Fibroblast of upper back skin (primary cell): ENCODE measurements at places on chromosomes 4 and X.
A peak's percentile ranks its signal among the peaks of the same experiment; 100 is the strongest.

GRCh38 chr4:36187723-36188333 is 56.5 kb downstream of the ARAP2 start:
- DNase-seq: peak; percentile 37

GRCh38 chr4:42148425-42148824 is 4.0 kb downstream of the BEND4 start:
- no peak for DNase-seq

- peak; percentile 9 for DNase-seq
These were observed 16.9 kb downstream of the PLP1 start for GRCh38 chrX:103793545-103793940.

DNA sequence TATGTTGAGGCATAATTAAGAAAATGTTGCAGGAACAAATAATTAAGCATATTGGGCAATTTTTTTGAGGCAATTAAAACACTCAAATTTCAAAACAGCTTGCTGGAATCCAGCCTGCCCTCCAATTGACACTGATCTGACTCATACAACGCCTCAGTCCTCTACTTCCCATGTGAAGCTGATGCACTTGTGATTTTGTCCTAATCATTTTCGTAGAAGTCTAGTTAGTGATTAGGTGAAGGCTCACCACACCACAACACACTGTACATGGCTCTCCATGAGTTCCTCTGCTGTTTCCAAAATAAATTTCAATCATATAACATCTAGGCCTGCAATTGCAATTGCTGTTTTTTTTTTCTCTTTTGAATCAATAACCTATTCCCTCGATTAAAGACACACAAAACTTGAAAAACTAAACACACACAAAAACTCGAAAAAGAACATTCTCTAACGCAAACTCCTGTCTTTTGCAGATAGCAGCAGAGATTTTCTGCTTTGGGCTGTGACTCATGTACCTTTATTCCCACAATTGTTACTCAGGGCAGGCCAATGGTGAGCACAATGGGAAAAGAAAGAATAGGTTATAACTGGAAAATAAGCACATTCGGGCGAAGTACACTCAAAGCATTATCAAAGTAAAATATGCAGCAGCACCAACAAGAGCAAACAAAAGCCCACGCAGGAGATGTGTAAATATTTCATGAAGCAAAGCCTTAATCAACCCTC is 1.7 kb downstream of the GPRIN3 start:
- DNase-seq: no peak

GRCh38 chr4:2321279-2322196 is 59.6 kb upstream of the MXD4 start:
- DNase-seq: no peak

DNA sequence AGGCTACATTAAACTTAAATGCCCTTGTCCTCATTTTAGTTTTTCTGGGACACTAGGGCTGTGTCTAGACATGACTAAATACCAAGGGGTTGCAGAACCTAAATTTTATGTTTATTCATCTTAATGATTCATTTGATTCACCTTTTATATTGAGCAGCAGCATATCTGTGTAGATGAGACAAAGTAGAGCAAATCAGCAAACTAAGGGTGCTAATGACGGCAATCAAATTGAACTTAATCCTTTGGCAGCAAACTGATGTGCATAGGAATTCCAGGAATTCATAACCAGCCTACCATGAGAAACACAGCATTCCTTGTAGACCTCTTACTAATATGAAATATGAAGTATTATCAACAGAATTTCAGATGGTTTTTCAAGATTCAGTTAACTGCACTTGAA is 25.1 kb downstream of the EPHA5 start:
- peak; percentile 66 for DNase-seq

DNA sequence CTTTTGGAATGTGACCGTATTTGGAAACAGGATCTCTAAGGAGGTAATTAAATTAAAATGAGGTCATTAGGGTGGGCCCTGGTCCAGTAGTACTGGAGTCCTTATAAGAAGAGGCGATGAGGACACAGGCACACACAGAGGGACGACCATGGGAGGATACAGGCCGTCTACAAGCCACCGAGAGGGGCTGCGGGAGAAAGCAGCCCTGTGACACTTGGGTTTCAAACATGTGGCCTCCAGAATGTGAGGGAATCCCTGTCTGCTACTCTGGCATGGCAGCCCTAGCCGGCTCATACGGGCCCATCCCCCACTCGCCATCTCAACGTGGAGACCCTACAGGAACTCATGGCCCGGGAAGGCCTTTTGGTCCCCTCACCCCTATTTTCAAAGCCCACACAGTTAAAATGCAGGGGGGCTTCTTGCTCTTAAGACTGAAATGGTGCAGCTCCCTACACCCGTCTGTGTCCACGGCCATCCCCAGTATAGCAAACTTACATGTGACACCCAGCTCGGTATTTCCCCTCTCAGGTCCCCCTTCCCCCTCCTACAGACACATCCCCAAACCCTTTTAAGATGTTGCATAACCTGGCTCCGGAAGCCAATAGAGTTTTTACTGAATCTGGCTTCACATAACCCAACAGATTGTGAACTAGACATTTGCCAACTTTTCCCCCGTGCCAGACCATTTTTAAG is 124.1 kb upstream of the TBL1X start:
- peak; percentile 81 for DNase-seq

- DNase-seq: peak; percentile 75
These were observed 433.4 kb downstream of the PDGFC start for GRCh38 chr4:156538210-156538609.

DNA sequence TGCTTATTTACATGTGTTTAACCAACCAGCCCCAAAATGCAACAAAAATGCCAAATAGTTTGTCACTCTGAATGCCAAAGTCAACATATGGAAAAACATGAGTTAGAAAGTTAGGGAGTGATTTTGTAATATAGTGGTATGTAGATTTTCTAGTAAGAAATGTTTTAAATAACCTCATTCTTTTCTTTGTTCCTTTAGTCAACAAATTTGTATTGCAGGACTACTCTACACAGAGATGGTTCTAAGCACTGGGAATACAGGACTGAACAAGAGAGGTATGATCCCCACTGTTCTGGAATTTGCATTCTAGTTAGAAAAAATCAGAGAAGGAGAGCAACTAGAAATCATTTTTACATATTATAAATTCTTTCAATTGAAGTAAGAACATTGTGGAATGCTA is 218.8 kb upstream of the ANXA10 start:
- peak; percentile 52 for DNase-seq

DNA sequence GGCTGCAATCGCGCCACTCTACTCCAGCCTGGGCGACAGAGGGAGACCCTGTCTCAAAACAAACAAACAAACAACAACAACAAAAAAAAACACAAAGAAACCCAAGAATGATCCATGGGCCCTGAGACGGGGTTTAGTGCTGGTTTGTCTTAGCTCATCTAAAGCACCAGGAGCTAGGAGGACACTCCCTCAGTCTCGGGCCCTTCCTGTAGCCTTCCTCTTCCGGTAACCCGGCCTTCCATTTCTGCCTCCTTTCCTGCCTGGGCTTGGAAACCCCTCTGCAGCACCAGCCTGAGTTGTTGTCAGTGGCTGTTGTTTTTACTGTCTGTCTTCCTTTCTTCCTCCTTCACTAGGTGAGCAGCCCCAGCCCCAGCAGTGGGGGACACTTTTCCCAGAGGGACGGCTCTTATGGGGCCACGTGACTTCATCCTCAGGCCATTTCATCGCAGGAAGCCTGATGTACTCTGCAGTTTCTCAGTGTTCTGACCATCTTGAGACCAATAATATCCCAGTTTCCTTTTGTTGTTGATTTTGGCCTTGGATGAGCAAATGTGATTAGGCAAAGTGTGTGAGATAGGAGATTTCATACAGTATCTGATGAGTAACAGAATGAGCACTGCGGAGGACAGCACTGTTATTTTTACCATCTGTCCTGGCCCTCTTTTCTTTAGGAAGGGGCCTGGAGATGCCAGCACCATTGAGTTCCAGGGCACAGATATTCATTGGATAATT is 90.1 kb downstream of the ANAPC4 start:
- no peak for DNase-seq

GRCh38 chr4:170853422-170854021 is 763.8 kb upstream of the AADAT start:
- peak; percentile 46 for DNase-seq

DNA sequence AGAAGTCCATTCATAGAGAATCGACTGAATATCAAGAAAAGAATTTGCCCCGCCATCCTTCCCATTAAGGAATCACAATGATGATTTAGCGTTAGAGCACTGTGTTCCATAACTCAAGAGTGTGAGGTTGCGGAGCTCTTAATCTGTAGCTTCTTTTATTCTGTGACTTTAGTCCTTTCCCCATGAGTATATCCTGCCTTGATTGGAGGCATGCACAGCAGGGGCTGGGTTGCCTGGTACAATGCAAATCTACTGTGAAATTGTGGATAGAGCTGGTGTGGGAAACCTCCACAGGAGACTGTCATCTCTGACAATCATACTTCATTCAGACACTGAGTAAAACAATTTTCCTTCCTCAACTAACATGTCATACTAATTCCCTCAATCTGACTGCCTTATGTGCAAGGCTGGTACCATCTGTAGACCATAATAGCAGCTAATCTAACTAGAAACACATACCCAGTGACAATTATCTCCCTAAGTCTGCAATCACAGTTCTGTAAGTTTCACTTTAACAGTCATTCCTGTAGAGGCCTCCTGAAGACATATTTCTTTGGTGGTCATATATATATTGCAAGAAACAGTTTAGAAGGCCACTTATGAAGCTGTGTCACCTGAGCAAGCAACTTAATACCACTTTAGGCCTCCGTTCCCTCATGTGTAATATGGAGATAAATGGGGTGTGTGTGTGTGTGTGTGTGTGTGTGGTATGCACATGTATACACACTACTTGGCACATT is 355.2 kb upstream of the FAM241A start:
- DNase-seq: no peak

DNA sequence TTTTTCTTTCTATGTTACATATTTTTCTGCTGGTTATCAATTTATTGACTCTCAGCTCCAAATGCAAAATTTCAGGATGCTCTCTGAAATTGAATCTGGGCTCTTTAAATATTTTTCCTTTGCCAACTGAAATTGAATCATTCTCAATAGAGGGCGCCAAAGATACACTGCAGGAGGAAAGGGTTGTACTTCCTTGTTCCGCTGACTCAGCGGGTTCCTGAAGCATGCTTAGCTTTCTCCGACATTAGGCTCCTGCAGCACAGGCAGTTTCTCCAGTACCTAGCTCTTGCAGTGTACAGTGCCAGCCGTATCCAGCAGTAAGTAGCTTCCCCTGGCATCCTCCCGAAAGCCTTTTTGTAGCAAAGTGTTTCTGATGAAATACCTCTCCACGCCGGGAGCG is 28.8 kb upstream of the CFAP47 start:
- peak; percentile 16 for DNase-seq

- no peak for DNase-seq
These were observed 12.7 kb downstream of the PGK1 start for GRCh38 chrX:78116766-78117165.

DNA sequence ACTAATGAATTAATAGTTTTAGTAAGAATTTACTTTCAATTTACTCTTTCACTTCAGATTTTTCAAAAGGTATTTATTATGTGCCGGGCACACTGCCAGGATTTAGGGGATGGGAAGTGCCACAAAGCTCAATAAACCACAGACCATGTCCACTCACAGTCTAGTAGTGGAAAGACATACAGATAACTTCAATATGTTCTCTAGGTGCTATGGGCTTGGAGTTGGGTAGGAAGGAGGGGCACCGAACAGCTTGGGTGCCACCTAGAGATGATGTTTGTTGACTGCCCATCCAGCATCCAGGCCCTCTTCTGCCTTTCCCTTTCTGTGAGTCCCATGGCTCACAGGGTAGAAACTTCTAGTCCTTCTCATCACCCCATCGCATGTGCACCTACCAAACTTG is 17.8 kb downstream of the MFAP3L start:
- peak; percentile 53 for DNase-seq

- no peak for DNase-seq
These were observed 76.9 kb downstream of the STIM2 start for GRCh38 chr4:26937567-26937966.

DNA sequence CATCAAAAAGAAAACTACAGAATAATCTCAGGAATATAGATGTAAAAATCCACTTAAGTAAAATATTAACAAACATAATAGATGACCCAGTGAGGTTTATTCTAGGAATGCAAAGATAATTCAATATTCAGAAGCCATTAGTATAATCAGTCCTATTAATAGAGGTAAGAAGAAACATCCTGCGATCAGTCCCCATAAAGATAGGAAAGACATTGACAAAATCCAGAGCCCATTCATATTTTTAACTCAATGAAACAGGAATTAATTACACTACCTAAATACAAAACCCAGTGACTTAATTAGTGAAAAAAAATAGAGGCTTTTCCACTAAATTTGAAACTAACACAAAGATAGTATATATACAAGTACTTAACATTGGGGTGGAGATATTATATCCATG is 321.4 kb upstream of the INTU start:
- DNase-seq: no peak

DNA sequence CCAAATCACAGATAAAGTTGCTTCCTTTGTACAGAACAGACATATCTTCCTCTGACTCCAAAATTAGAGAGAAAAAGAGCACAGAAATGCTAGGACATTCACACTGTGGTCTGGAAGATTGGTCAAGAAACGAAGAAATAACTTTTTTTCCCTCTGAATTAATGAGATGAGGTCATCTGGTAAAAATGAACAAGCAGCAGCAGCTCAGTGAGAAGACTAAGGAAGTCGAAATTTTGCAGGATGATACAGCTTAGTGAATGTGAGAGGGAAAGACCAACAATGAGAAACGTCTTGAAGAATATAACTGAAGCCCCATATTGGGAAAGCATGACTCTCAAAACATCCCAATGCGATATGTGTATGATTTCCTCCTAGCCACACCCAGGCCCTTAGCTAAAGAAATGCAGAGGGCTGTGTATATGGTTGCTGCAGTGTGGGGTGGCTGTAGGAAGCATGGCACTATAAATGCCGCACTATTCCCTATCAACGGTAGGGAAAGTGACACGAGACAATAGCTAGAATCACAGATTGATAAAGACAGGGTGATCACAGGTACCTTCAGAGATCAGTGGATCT is 208.6 kb downstream of the VEGFC start:
- peak; percentile 25 for DNase-seq

DNA sequence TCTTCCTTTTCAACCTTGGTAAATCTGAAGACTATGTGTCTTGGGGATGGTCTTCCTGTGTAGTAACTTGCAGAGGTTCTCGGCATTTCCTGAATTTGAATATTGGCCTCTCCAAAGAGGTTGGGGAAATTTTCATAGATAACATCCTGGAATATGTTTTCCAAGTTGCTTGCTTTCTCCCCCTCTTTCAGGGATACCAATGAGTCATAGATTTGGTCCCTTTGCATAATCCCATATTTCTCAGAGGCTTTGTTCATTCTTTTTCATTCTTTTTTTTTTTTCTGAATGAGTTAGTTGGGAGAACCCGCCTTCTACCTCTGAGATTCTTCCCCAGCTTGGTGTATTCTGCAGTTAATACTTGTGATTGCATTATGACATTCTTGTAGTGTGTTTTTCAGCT is 549.2 kb upstream of the AMOT start:
- DNase-seq: no peak

DNA sequence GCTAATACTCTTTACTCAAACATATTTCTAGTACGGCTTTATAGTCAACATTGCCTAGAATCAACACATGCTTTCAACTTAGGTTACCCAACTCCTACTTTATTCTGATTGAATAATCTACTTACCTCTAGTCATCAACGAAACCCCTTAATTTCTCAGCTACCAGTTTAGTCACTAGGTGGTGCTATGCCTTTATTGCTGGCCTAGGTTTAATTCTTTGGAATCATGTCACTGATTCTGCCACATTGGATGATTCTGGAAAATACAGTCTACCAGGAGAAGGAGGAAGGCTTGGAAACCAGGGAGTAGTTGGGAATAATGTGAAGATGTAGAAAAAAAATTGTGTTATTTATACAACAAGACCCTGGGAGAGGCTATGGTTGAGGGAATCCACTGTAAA is 167.7 kb downstream of the DCAF12L2 start:
- DNase-seq: peak; percentile 7
